ENCODE measurements at places on chromosomes 5 and 9.

DNA sequence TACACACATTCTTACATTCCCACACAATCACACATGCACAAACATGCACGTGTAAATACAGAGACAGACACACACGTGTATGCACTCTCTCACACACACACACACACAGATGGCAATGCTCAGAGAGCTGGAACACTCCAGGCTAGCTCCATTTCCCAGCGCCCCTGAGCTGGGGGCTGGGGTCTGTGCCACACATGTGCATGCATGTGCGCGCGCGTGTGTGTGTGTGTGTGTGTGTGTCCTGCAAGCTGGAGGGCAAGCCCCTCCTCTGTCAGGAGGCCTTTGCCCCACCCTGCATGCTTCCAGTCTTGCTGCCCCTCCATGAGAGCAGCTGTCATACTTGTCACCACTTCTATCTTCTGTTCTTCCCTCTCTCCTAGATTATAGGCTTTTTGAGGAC lies 16.6 kb upstream of the S1PR3 start:
- no peak for DNase-seq

DNA sequence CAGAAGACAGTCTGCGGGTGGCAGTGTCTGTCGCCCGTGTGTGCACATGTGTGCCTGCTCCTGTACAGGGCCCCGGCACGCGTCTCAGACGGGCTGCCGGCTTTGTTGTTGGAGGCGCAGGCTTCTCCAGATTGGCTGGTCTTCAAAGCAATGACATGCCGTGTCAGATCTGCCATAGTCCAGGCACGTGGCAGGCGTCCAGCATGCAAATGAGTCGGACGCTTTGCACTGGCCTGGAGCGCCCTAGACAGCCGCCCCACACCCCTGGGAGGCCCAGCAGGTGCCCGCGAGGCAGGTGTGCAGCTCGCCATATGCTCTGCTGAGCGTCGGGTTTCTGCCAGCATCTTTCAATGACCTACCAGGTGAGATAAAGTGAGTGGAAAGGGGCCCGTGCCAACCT lies 71.5 kb downstream of the GADD45G start:
- no peak for DNase-seq

DNA sequence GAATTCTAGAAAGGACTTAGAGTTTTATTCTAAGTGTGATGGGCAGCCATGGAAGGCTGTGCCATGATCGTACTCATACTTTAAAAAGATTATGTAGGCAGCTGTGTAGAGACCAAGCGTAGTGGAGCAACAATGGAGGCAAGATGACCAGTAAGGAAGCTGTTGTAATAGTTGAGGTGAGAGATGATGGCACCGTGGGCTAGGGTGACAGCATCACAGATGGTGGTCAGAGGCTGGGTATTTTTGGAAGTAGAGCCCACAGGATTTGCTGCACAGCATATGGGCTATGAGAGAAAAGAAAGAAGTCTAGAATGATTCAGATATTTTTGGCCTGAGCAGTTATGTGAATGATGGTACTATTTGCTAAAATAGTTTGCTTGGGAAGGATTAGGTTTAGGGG lies 7.7 kb downstream of the ARHGAP26 start:
- no peak for DNase-seq

DNA sequence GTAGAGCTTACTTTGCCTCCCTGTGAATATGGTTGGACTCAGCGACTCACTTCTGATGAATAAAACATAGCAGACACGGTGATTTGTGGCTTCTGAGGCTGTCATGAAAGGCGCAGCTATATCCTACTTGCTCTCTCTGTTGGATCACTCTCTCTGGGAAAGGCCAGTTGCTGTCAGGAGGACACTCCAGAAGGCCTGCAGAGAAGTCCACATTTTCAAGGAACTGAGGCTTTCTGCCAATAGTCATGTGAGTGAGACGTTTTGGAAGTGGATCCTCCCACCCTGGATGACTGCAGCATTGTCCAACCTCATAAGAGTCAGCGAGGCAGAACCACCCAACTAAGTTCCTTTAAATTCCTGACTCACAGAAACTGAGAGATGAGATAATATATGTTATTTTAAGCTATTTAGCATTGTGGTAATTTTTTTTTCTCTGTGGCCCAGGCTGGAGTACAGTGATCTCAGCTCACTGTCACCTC lies 156.0 kb upstream of the MAST4 start:
- peak; percentile 4 for DNase-seq

- DNase-seq: no peak
Observed at GRCh38 chr9:69949396-69949795, 94.3 kb upstream of the MAMDC2 start.

GRCh38 chr5:32506201-32506661 lies 61.7 kb upstream of the ZFR start:
- no peak for DNase-seq

GRCh38 chr5:173547579-173547978 lies 68.9 kb downstream of the BOD1 start:
- no peak for DNase-seq

DNA sequence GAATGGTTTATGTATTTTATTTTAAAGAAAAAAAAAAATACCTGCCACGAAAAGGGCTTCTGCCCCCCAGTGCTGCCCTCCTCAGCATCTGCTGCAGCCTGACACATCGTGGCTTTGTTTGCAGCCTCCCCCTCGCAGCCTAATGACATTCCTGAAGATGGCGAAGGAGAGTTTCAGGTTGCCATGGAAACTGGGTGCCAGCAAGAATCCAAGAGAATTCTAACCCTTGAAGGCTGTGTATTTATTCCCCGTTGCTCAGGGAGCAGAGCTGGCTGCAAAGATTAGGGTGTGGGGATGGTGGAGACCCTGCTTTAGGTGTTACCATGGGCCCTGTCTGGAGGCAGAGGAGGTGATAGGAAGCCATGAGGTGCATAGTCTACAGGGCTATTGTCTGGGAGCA lies 126.6 kb downstream of the NSG2 start:
- no peak for DNase-seq

GRCh38 chr5:148781766-148782165 lies 44.6 kb upstream of the ADRB2 start:
- no peak for DNase-seq

DNA sequence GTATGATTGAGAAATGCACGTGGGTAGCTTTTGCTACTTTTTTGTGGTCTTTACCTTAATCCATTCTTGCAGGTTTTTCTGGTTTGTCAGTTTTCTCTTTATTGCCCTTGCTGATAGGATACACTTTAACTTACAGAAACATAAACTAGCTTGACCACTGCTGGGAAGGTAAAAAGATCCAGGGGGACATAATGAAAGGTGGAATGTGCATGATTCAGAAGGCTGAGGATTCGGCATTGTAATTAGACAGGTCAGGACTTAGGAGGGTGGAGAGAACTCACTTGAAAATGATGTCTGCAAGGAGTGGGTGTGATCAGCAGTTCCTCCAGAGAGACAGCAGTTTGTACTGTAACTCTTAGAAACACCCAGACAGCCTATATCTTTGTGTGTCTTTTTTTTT lies 19.8 kb upstream of the TXNDC8 start:
- no peak for DNase-seq

- no peak for DNase-seq
Observed at GRCh38 chr5:67989456-67989855, 226.1 kb upstream of the PIK3R1 start.

DNA sequence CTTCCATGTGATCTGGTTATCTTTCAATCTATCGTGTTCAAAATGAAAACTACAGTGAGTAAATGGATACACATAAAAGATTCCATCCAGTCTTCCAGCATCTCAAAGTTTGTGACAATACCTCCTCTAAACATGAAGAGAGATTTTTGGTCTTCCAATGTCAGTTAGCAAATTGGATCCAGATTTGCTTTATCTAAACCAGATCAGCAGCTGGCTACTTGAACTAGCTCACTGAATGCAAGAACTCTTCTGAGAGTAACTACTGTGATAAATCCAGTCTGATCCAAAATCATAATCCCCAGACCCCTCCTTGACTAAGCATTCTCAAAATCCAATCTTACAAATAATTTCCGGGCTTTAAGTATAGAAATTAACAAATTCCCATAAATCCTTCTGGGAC lies 2177.9 kb upstream of the C9orf72 start:
- DNase-seq: no peak

DNA sequence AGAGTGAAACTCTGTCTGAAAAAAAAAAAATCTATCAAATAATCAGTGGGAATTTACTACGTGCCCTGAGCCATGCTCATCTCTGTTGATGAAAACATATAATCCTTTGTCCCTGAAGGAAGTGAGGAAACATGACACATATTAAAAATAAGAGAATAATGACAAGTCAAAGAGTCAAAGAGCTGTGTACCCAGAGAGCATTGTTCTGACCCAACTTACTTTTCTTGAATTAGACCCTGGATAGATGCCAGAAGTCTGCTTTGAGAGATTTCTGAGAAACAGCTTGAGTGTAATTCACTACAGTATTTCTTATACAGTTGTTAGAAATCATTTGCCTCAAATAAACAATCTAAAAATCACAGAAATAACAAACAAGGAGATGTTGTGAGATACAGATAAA lies 490.0 kb upstream of the PIK3R1 start:
- DNase-seq: no peak

GRCh38 chr9:93196096-93197055 lies 12.4 kb downstream of the WNK2 start:
- no peak for DNase-seq

- no peak for DNase-seq
Observed at GRCh38 chr5:57246426-57246825, 72.6 kb downstream of the GPBP1 start.

GRCh38 chr9:6917162-6917561 lies 159.4 kb downstream of the KDM4C start:
- no peak for DNase-seq

DNA sequence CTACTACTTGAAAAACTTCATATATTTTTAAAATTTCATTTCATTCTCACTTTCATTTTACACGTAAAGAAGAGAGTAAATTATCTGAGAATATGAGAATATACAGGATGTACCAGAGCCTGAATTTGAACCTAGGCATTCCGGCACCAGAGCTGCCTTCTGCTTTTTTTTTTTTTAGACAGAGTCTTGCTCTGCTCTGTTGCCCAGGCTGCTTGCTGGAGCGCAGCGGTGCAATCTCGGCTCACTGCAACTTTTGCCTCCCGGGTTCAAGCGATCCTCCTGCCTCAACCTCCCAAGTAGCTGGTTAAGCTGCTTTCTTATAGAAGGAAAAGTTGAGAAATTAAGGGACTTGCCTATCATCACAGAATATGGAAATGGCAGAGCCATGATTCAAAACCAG lies 540.1 kb downstream of the EBF1 start:
- DNase-seq: no peak

All from stimulated activated CD8-positive, alpha-beta memory T cell treated with anti-CD3 and anti-CD28 coated beads, Interleukin-7, amount 100 ng/mL, for 48 hours (primary cell).